ENCODE measurements at places on chromosomes 12 and 14. TPM values are rescaled to one million over a fixed set of nuclear protein-coding genes. Genes with fewer than 3 reads are reported as not detected.
A peak's percentile ranks its signal among the peaks of the same experiment; 100 is the strongest.

- no peak for DNase-seq
Measured at GRCh38 chr12:12353807-12354206, 3.1 kb upstream of the BORCS5 start.

GRCh38 chr12:64600164-64600561, 10.1 kb upstream of the RASSF3 start:
- no peak for DNase-seq

GRCh38 chr14:54845641-54846040, 57.0 kb downstream of the GCH1 start:
- DNase-seq: no peak

The SOX5 gene
- 7.5 TPM for polyA plus RNA-seq

GRCh38 chr14:31480156-31480555, 7.7 kb downstream of the GPR33 start:
- no peak for DNase-seq

The ADGRD1 gene
- polyA plus RNA-seq: 14.5 TPM

DNA sequence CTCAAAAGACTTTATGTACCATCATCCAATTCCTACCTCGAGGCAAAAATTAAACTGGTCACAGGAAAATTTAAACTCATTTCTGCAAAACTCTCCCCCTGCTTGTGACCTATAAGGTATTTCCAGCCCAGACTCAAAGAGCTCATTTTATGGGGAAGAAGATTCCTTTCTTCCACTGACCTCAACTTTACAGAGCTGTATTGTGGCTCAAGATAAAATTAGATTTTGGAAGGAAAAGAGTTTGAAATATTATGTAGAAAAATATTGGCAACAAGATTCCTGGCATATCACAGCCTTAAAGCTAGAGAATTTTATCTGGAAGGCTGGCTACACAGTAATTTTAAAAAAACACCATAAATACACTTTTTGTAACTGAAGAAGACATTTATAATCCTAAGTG, 91.7 kb downstream of the STXBP6 start:
- no peak for DNase-seq

GRCh38 chr12:19760611-19761010, 321.3 kb downstream of the AEBP2 start:
- no peak for DNase-seq

- no peak for DNase-seq
Measured at GRCh38 chr14:74660167-74660566, 48.1 kb upstream of the LTBP2 start.

The ATP5F1B gene
- 1,294 TPM for polyA plus RNA-seq

DNA sequence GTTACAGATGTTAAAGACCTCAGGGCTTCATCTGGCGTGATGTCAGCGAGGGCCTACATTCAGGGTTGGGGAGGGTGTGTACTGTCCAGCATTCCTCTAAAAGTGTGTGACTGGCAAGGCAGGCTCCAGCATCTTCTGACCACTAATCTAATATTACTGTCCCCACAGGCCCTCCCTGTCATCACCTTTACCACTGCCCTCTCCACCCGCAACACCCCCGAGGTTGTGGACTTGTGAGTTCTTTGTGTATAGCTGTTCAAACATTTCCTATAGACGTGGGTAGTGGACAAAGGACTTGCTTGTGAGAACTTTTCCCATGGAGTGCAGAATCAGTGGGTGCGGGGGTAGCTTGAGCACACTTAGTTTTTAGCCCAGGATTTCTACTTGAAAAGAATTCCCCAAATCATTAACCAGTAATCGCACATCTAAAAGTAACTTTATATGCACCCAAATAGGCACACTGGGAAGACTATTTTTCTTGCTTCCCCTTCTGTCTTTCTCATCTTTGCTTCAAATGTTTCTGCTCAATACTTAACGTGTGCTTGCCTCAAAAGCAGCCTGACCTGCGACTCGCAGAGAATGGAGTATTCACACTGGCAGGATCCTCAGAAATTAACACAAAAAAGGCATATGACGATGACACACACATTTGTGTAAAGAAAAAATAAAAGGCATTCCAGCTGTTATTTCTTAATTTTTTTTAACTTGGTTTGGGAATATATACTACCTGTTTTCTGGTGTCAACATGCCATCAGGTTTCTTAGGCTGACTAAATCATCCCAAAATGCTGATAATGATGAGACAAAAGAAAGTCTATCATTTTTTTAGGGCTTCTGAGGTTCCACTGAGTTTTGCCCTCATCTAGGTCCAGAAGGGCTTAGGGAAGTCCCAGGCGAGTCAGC, 158.4 kb upstream of the HIF1A start:
- no peak for DNase-seq

DNA sequence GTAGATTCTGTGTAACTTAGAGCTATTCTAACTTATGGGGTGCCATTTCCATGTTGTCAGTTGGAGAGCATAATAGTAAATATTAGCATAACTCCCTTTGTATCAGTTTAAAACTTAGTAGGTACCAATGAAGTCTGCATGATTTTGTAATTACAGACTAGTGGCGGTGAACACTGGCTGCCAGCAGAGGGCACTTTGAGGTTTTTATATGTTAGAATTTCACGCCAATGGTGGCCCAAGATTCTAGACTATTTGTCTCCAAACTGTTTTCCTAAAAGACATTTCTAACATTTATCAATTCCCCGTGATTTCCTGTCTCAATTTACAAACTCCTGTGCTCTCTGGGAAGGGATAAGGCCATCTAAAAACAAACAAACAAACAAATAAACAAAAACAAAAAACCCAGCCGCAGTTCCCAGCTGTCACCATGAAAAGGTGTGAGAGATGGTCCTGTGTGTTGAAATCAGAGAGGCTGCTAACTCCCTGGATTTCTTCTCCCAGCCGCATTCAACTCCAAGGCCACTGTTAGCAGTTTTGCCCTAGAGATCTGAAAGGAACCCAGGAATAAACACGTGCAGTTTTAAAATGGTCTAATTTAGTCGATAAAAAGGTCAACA, 57.6 kb downstream of the BRMS1L start:
- DNase-seq: no peak

The OTX2 gene
- polyA plus RNA-seq: not detected

GRCh38 chr12:30874455-30875321, 51.9 kb upstream of the TSPAN11 start:
- peak; percentile 53 for DNase-seq

GRCh38 chr14:94392510-94392935, 4.1 kb upstream of the SERPINA1 start:
- DNase-seq: no peak

GRCh38 chr14:68767248-68767645, 25.6 kb downstream of the ZFP36L1 start:
- no peak for DNase-seq

DNA sequence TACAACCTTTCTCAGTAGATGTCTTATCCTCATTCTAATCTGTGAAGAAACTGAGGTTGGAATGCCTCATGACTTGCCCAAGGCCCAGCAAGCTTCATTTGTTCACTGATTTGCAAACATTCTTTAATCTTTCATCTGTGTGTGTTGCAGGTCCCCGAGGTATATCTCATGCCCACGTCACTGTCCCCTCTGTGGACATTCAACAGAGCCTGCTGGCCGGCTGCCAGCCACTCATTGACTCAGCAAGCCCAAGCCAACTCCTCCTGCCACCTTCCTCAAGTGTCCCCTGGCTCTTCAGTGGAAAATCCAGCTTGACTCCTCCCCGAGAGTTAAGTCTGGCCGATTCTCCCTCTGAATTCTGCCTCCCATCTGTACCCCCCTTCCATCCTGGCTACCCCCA, 1.9 kb upstream of the DCAF4 start:
- no peak for DNase-seq

The PTPRQ gene
- 21.9 TPM for polyA plus RNA-seq

The PRPH gene
- polyA plus RNA-seq: 0.27 TPM

GRCh38 chr12:65525491-65526141, 247.1 kb downstream of the MSRB3 start:
- no peak for DNase-seq

DNA sequence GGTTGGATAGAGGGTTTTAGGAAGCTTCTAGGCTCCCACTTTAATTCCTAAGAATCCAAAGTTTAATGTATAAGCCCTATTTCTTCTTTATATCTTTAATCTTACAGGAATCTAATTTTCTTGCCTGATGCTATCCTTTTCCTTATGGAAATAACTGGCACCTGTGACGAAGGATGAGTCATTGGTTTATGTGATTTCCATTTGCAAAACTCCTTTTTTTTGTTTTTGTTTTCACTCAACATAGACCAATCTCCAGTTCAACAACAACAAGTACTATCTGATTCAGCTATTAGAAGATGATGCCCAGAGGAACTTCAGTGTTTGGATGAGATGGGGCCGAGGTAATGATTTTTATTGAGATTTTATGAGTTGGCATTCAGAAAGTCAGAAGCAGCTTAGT, 6.8 kb downstream of the PARP2 start:
- DNase-seq: no peak

The PDE3A gene
- 25.4 TPM for polyA plus RNA-seq

- no peak for DNase-seq
Measured at GRCh38 chr14:99687284-99688209, 3.4 kb downstream of the CYP46A1 start.

- DNase-seq: no peak
Measured at GRCh38 chr14:100025111-100025510, 40.1 kb upstream of the EVL start.

The FAR2 gene
- 43.7 TPM for polyA plus RNA-seq

The FITM1 gene
- polyA plus RNA-seq: 0.86 TPM

The TAS2R46 gene
- not detected for polyA plus RNA-seq

The KCNJ8 gene
- polyA plus RNA-seq: 21.1 TPM

DNA sequence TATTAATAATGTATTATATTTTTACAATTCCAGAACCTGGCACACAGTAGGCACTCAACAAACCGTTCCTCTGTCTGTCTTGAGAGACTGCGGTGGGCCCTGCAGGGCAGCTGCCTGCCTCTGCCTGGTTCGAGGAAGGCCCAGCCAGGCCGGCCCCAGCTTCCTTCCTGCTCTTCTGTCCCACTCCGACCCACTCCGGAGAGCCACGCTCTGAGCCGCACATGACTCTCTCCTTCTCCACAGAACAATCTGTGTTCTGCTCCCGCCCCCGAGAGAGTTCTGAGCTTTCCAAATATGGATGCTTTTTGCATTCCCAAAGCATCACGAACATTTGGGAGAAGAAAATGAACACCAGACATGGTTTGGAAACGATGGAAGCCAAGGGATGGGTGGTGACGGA, 57.3 kb downstream of the TTC7B start:
- no peak for DNase-seq

The FAM90A1 gene
- polyA plus RNA-seq: 0.91 TPM

The CCDC197 gene
- polyA plus RNA-seq: not detected

The SERPINA10 gene
- 0.11 TPM for polyA plus RNA-seq

The VCPKMT gene
- 13.2 TPM for polyA plus RNA-seq

DNA sequence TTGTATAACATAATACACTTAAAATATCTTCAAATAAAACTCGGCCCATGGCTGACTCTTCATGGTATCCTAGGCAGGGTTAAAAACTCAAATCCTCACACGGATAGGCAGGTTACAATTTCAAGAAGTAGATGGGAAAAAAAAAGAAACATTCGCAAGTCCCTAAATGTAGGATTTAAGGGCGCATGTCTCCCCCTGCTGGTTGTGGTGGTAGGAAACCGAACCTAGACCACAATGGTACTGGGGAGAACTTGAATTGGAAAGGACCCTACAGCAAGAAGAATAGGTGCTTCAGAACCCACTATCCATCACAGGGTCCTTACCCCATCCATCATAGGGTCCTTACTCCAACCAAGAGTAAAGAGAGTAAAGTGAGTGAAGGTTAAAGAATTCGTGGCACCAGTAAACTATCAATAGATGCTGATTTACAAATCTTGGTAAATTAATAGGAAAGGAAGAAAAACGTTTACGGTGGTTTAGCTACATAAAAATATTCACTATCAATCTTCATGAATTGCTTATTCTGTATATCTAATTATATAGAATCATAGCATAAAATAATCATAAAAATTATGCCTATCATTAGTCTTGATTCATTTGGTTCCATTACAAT, 3.3 kb upstream of the CIPC start:
- no peak for DNase-seq

DNA sequence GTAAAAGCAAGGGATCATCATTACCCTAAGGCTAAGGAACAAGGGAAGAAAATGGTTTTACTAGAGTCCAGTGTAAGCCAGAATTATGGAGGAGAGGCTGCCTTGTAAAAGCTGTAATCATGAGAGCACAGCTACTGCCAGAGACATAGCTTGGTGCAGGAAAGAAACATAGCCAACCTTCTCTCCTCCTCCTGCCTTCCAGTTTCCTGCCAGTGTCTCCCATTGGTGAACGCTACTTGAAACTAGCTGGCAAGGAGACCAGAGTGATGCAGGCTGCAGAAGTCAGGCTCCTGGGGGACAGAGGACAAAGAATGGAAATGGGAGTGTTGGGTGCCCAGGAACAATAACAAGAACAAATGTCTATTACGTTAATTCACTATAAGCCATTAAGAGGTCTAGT, 158.5 kb downstream of the NELL2 start:
- DNase-seq: no peak

The SLC10A1 gene
- polyA plus RNA-seq: not detected

The KLC1 gene
- 81.6 TPM for polyA plus RNA-seq

- DNase-seq: no peak
Measured at GRCh38 chr14:30069536-30069935, 141.9 kb upstream of the PRKD1 start.

GRCh38 chr14:80003138-80003537, 208.2 kb downstream of the DIO2 start:
- no peak for DNase-seq

GRCh38 chr12:105998561-105998960, 140.2 kb downstream of the NUAK1 start:
- no peak for DNase-seq

DNA sequence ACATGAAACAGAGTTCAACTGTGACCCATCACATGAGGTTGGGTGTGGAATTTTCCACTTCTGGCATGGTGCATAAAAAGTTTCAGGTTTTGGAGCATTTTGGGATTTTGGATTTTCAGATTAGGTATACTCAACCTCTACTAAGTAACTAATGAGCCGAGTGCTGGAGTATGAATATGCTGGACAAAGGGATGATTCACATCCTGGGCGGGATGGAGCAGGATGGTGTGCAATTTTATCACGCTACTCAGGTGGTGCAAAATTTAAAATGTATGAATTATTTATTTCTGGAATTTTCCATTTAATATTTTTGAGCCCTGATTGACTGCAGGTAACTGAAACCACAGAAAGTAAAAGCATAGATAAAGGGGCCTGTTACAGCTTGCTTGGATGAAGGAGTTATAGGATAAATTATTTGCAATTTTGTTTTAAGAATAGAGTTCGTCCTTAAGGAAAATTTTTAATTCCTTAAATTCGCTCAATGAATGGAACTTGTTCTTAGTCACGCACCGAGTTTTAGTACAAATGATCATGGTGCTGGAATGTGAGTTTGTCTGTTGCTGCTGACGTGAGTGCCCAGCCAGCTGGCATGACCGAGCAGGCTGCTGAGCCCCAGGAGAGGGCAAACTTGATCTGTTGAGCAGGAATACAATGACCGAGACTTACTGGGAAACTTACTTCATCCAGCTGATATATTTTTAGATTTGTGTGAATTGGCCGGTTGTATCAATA, 176.3 kb downstream of the ESR2 start:
- no peak for DNase-seq

GRCh38 chr14:92635031-92635430, 113.4 kb downstream of the LGMN start:
- no peak for DNase-seq

GRCh38 chr14:103220134-103220981, 97.1 kb downstream of the TNFAIP2 start:
- no peak for DNase-seq

The KCNMB4 gene
- 28.8 TPM for polyA plus RNA-seq

GRCh38 chr14:38339696-38340095, 83.8 kb upstream of the CLEC14A start:
- DNase-seq: no peak

The CYP27B1 gene
- polyA plus RNA-seq: 0.80 TPM

GRCh38 chr12:6839482-6840201, 1.1 kb upstream of the GNB3 start:
- no peak for DNase-seq

The SLC41A2 gene
- polyA plus RNA-seq: 5.7 TPM

Measured in right renal cortex interstitium (tissue), 3 donors.